ENCODE measurements at places on chromosomes 16 and 17.
A peak's percentile ranks its signal among the peaks of the same experiment; 100 is the strongest.

DNA sequence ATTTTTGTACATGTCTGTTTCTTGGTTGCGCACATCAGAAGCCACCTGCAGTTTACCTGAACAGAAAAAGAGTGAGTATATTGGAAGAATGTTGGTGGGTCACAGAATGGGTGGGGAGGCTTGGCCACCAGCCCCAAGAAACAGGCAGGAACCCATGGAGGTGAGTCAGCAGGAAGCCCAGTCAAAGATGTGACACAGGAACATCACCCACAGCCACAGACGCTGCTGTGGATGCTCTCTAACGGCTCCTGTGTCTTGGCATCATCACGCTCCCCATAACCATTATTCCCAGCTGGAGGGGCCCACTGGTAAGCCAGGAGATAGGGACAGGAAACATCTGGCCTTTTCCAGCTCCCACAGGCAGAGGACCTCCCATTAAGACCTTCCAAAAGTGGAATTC is 94.0 kb upstream of the WSB1 start:
- no peak overlapping the region for H3K4me3 ChIP-seq
- H3K4me1 ChIP-seq = no peaks in the 10 kb centered on the region
- H3K27me3 ChIP-seq = peaks cover 4% of the 10 kb centered on the region
- DNase-seq = no peak
- peaks cover 2% of the 10 kb centered on the region for H3K36me3 ChIP-seq

DNA sequence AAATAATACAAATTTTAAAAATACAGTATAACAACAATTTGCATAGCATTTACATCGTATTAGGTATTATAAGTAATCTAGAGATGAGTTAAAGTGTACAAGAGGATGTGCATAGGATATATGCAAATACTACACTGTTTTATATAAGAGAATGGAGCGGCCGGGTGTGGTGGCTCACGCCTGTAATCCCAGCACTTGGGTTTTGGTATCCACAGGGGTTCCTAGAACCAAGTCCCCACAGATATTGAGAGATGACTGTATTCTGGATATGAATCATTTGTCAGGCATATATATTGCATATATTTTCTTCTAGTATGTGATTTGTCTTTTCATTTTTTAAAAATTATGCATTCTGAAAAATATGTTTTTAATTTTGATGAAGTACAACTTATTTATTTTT is 77.5 kb upstream of the MSI2 start:
- H3K27me3 ChIP-seq = peaks cover 14% of the 10 kb centered on the region
- no peak overlapping the region for H3K27ac ChIP-seq
- no peaks in the 10 kb centered on the region for H3K36me3 ChIP-seq
- no peak for DNase-seq

DNA sequence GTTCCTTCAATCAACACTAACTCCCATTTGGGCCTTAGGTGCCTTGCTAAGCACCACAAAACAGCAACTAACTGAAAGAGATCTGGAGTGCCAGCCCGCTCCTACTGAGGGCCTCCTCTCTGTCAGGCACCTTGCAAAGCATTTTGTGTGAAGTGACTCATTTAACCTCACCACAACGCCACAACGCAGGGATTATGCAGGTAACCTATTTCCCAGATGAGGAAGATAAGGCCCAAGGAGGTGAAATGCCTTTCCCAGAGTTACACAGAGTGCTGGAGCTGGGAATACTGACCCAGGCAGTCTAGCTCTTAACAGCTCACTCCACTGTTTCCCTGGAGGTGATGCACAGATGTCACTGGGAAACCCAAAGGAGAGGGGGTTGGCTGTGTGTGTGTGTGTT is 32.8 kb downstream of the DRC3 start:
- H3K4me1 ChIP-seq = no peaks in the 10 kb centered on the region
- H3K27ac ChIP-seq = no peak overlapping the region
- peaks cover 11% of the 10 kb centered on the region for H3K36me3 ChIP-seq
- H3K4me3 ChIP-seq = no peak overlapping the region

GRCh38 chr17:55572599-55572998 is 61.3 kb upstream of the SMIM36 start:
- no peaks in the 10 kb centered on the region for H3K36me3 ChIP-seq
- H3K27ac ChIP-seq = no peak overlapping the region
- H3K4me1 ChIP-seq = no peaks in the 10 kb centered on the region
- no peak overlapping the region for H3K4me3 ChIP-seq

- H3K4me1 ChIP-seq = no peaks in the 10 kb centered on the region
- H3K36me3 ChIP-seq = no peaks in the 10 kb centered on the region
- H3K27me3 ChIP-seq = peaks cover 14% of the 10 kb centered on the region
- no peak overlapping the region for H3K27ac ChIP-seq
- no peak overlapping the region for H3K4me3 ChIP-seq
Measured at GRCh38 chr16:87661561-87661960, 59.3 kb downstream of the JPH3 start.

- no peak for DNase-seq
- peaks cover 9% of the 10 kb centered on the region for H3K36me3 ChIP-seq
- H3K27me3 ChIP-seq = no peaks in the 10 kb centered on the region
Measured at GRCh38 chr17:82103553-82104451, 5.8 kb upstream of the FASN start.

DNA sequence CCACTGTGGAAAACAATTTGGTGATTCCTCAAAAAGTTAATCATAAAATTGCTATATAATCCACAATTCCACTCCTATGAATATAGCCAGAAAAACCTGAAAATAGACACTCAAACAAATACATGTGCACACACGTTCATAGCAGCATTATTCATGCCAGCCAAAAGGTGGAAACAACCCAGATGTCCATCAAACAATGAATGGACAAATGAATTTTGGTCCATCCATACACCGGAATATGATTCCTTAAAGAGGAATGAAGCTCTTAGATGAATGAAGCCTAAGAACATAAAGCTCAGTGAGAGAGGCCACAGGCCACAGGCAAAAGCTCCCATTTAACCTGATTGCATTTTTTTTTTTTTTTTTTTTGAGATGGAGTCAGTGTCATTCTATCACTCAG is 114.6 kb upstream of the TNRC6C start:
- H3K4me1 ChIP-seq = peaks cover 49% of the 10 kb centered on the region
- H3K27me3 ChIP-seq = peaks cover 8% of the 10 kb centered on the region
- H3K36me3 ChIP-seq = no peaks in the 10 kb centered on the region

DNA sequence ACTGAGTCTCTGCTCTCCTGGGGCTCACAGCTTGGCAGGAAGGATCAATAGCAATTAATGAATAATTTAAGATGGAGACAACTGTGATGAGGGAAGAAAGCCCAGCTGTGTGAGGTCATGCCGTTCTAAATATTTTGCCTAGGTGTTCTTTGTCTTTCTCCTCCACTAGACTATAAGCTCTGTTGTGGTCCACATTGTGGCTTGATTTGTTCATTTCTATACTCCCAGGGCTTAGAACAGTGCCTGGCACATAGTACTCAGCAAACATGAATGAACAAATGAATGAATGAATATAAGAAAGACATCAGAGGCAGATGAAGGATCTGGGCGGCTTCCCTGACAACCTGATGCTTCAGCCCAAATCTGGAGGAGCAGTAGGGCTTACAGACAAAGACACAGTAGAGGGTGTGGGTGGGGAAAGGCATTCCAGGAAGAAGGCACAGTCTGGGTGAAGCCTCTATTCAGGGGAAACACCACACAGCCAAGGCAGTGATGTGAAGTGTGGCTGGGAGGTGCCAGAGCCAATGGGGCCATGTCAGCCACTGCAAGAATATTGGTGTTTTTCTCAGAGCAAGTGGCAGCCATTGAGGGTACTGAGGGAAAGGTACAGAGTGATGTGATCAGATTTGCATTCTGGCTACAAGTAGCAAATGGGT is 8.3 kb downstream of the CDH13 start:
- peaks cover 16% of the 10 kb centered on the region for H3K27me3 ChIP-seq
- no peaks in the 10 kb centered on the region for H3K4me1 ChIP-seq
- no peaks in the 10 kb centered on the region for H3K36me3 ChIP-seq
- H3K4me3 ChIP-seq = no peak overlapping the region
- no peak for DNase-seq
- H3K27ac ChIP-seq = no peak overlapping the region

- no peak overlapping the region for H3K27ac ChIP-seq
- H3K27me3 ChIP-seq = no peaks in the 10 kb centered on the region
- peaks cover 4% of the 10 kb centered on the region for H3K36me3 ChIP-seq
- DNase-seq = peak; percentile 62
- no peaks in the 10 kb centered on the region for H3K4me1 ChIP-seq
Measured at GRCh38 chr17:4881761-4882555, 17.4 kb upstream of the C17orf107 start.

DNA sequence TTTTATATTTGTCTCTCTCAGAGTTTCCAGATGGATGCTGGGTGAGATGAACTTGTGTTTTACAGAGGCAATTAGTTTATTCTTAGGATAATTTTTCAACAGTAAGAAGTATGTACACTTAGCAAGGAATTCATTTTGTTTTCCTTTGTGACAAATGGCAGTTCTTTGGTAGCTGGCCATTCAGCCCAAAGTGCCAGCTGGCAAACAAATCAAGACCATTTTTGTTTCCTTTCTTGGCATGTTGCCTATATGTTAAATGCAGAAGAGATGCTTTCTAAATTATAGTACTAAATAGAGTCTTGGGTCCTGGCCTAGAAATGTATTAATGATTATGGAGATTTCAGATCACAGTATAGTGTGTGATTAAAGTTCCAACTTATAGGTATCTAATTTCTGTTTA is 337.1 kb downstream of the CNTNAP4 start:
- no peaks in the 10 kb centered on the region for H3K27me3 ChIP-seq
- no peak overlapping the region for H3K27ac ChIP-seq
- H3K36me3 ChIP-seq = no peaks in the 10 kb centered on the region
- no peak for DNase-seq

GRCh38 chr16:21083729-21084268 is 66.8 kb downstream of the DNAH3 start:
- H3K27me3 ChIP-seq = peaks cover 17% of the 10 kb centered on the region
- peak; percentile 31 for DNase-seq
- no peak overlapping the region for H3K27ac ChIP-seq
- H3K4me1 ChIP-seq = peaks cover 3% of the 10 kb centered on the region

DNA sequence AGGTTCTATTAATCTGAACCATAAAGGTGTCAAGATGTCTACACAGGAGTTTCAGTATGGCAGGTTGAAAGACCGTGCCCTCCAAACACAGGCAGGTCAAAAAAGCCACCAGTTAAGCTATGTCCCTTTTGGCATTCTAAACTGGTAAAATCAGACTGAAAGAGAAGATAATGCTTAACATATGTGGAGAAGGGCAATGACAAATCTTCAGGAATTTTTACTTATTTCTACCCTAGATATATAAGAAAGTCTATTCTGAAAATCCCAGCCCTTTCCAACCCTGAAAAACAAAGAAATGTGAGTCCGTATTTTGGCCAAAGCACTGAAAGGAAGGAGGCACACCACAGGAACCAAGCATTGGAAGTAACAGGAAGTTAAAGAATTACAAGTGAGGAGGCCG is 16.5 kb downstream of the AP1G1 start:
- peaks cover 24% of the 10 kb centered on the region for H3K36me3 ChIP-seq
- no peak overlapping the region for H3K4me3 ChIP-seq
- no peak for DNase-seq

- H3K4me3 ChIP-seq = no peak overlapping the region
- no peak for DNase-seq
- peaks cover 33% of the 10 kb centered on the region for H3K27me3 ChIP-seq
- H3K27ac ChIP-seq = no peak overlapping the region
Measured at GRCh38 chr17:58277107-58277801, 3.5 kb downstream of the MPO start.

DNA sequence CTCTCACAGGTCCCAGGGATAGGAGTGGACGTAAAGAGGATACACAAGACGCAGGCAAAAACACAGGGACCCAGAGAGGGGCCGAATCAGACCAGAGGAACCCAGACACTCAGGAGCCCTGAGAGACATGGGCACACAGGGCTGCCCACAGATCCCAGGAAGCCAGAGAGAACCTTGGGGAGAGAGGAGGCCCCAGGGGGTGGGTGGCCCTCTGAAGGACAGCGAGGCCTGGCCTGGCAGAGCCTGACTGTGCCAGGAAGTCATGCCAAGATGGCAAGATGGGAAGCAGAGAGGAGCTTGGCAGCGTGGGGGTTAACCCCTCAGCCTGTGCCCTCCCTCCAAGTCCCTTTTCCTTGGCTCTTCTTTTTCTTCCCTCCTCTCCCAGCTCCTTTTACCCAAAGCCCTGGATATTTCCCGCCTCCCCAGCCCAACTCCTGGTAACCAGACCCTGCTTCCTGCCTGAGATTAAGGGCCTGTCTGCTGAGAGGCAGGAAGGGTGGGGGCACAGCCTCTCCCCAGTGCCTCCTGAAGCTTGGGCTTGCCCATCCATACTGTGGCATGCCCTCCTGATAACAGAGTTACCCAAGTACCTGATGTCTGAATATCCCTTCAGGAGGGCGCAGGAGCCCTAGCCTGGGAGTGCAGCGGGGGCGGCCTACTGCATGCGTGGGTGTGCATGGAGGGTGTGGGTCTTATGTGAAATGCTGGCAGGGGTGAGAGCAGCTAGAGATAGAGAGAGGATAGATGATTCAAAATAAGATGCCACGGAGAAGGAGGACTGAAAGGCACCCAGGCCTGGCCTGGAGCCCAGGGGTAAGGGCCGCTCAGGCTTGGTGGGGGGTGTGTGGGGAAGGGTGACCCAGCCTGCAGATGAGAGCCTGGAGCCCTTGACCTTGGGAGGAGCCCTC is 6.0 kb upstream of the TBX21 start:
- no peaks in the 10 kb centered on the region for H3K36me3 ChIP-seq
- no peak for DNase-seq
- H3K4me1 ChIP-seq = peaks cover 71% of the 10 kb centered on the region
- no peak overlapping the region for H3K27ac ChIP-seq
- H3K27me3 ChIP-seq = no peaks in the 10 kb centered on the region
- no peak overlapping the region for H3K4me3 ChIP-seq

- no peak overlapping the region for H3K27ac ChIP-seq
- peaks cover 50% of the 10 kb centered on the region for H3K27me3 ChIP-seq
- DNase-seq = peak; percentile 30
Measured at GRCh38 chr16:19389246-19389645, 28.4 kb upstream of the TMC5 start.

Data from activated naive CD8-positive, alpha-beta T cell treated with anti-CD3 and anti-CD28 coated beads for 36 hours (primary cell).